ENCODE measurements at places on chromosomes 12 and 14.

DNA sequence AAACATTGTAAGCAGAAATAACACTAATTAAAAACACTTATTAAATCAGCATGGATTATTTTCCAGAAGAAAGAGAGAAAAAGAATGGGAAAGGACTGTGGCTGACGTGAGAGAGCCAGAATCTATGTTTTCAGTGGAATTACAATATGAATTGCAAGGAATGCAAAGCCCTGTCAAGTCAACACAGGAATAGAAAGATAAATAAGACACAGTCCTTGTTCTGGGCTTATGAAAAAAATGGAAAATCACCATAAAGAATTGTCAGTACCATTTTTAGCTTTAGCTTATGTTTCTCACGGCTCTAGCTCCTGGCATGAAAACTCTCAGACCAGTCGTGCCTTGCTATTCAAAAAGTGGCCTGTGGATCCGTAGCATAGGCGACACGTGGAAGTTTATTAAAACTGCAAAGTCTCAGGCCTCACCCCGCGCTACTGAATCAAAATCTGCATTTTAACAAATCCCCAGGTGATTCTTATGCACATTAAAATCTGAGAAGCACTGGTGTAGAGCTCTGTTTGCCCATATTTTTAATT, 549.1 kb downstream of the RPS29 start:
- DNase-seq = no peak

DNA sequence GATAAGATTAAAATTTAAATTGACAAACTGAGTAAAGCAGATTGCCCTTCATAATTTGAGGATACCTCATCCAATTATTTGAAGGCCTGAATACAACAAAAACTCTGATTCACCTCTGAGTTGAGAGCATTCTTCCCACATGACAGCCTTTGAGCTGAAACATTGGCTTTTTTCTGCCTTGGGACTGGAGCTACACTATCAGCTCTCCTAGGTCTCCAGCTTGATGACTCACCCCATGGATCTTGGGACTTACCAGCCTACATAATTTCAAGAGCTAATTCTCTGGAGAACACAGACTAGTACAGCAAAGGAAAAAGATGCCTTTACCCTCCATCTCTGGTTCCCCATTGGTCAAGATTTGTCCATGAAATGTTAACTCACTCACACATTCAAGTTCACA, 555.1 kb downstream of the FOXG1 start:
- peak; percentile 64 for DNase-seq

- peak; percentile 76 for DNase-seq
Measured at GRCh38 chr12:11795913-11796459, 146.5 kb downstream of the ETV6 start.

GRCh38 chr12:109310247-109311125, 1.4 kb upstream of the FOXN4 start:
- no peak for DNase-seq

DNA sequence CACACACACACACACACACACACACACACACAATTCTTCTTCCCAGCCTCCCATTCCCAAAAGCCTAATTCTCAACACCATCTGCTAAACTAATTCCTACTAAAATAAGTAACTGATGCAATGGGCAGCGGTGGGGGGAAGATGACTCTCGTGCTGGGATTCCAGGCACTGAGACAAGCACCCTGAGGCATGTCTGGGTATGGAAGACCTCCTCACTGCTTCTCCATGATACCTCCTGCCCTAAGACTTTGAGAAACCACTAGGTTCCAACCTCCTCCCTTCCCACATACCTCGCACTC, 789 bp upstream of the VWF start:
- DNase-seq = no peak

DNA sequence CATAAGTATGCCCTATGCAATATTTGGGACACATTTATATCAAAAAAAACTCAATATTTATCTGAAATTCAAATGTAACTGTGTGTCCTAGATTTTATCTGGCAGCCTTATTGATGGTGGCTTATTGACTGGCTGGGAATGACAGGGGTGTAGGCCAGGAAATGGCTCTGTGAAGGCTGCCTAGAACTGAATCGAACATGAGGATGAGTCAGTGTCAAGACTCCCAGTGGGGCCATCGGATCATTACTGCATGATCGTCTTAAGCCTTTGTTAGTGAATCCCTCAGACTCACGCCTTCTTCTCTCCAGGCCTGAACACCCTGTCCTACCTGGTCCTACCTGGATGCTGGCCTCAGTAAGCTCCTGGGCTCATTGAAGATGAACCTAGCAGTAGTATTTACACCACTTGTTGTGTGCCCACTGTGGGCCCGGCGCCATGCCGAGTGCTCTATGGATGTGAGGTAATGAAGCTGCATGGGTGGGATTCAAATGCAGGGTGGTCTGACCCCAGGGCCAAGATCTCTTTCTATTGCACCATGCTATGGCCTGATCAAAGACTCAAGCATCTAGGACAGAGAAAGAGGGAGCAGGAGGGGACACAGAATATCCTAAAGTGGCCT, 21.0 kb upstream of the FAIM2 start:
- no peak for DNase-seq

DNA sequence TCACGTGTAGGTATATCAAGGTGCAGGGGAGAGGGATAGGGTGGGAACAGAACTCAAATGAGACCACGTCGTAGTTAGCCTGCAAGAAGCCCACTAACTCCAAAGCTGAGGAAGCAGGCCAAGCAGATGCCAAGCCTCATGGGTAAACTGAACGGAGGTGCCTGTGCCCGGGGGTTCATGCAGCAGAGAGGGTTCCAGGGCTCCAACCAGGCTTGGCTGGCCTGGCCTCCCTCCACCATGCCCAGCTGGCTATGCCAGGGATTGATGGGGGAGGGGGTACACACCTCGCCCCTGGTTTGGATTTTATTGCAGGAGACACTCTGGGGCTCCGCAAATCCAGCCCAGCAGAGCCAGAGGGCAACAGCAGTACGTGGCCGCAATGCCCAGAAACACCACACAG, 27.3 kb downstream of the PXN start:
- no peak for DNase-seq

- no peak for DNase-seq
Measured at GRCh38 chr12:93892423-93893268, 215.5 kb downstream of the CRADD start.

GRCh38 chr12:31118347-31119191, 44.9 kb downstream of the DDX11 start:
- DNase-seq = peak; percentile 18

DNA sequence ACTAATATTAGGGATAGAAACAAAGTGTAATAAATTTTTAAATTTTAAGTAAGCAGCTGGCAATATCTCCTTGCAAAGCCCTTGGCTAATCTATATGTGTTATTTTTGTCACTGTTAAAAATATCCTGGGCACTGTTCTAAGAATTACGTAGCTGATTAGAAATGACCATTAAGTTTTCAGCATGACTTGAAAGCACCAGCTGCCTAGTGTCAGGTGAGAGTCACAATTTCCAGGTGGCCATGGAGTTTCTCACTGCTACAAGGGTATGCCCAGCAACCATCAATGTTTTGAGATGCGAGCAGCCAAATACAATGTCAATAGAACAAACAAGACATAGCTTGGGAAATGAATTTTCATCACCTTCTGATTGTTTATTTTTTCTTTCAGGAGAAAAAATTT, 23.3 kb upstream of the GYS2 start:
- DNase-seq = no peak

DNA sequence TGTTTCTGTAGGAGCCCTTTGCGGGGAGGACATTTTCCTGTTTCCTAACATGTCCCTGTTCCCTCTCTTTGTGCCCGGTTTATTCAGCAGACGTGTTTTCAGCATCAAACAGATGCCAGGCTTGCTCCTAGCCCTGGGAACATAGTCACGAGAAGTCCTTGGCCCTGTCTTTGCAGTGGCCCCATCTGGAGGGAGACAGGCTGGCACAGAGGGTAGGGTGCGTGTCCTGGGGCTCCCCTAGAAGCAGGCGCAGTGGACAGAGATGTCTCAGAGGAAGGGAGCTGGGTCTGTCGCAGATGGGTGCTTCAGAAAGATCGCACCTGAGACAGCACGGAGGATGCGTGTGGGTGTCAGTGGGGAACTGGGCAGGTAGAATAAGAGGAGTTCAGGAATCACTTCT, 75.0 kb upstream of the DYNC1H1 start:
- DNase-seq = no peak

GRCh38 chr12:63964301-63964700, 119.8 kb downstream of the SRGAP1 start:
- no peak for DNase-seq

DNA sequence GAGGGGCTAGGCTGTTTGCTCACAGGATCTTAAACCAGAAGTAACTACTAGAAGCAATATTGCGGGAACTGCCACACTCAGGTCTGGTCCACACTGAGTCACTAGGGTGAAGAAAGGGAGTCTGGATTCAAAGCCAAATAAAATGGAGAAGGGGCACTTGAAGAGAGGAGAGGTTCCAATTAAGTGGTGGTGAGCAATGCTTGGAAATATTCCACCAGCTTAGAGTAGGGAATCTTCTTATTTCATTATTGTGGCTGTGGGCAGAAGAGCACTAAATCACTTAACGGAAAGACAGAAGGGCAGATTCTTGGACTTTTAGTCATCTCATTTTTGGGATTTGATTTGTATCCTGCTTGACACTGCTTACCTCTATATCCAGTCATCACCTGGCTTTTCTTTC, 48.6 kb upstream of the PPP1R12A start:
- peak; percentile 99 for DNase-seq

- DNase-seq = peak; percentile 46
Measured at GRCh38 chr12:78441737-78442453, 422.7 kb upstream of the SYT1 start.

DNA sequence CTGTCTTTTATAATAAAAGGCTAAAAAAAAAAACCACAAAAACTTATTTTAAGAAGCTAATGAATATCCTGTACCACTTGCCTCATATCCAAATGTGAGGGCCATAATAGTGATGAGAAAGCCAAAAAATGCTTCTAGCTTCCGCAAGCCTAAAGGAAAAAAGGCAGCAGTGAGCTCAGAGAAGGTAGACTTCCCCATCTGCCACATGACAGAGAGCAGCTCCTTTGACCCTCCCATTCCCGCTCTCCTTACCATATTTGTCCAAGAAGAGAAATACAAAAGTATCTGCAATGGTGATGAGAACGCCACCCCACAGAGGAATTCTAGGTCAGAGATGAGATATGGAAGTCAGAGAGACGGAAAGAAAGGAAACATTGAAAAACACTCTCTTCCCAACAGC, 27.1 kb downstream of the SLC11A2 start:
- peak; percentile 5 for DNase-seq

DNA sequence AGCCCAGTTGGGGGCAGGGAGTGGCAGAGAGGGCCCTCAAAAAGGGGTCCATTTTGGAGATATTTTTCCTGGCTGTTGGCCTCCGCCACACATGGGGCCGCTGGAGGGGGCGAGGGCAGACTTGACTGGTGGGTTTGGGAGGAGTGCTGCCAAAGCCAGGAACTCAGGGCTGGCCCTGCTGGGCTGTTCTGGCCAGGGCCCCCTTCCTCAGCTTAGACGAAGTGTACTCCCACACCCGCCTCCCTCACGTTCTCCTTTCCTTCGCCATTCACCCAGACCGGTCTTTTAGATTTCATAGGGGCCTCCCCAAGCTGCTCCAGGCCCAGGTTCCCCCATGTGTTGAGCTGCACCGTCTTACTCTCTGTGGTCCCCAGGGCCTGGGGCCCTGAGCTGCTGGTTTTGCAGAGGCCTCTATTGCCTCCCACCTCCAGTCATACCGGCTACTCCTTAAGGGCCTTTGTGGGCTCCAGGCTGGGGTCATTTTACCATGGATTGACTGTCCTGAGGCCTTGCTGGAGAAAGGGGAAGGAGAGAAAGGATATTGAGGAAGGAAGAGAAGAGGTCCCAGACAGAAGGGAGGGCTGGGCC, 1.3 kb downstream of the KRT7 start:
- DNase-seq = no peak

DNA sequence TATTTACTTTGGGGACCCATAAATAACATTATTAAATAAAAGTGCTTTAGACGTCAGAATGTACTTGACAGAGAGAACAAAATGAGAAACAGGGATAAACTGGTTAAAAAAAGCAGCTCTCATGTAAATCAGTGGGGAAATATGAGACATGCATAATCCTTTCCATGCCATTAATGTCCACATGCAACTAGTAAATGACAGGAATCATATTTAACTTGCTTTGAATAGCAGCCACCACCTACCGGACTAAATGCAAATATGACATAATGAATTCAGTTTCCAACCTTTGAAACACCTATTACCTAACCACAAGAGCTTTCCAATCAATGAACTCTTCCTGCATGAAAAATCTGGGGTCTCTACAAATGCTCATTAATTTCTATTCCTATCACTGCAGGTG, 19.6 kb downstream of the FGD6 start:
- DNase-seq = no peak

GRCh38 chr14:94125659-94126418, 3.6 kb downstream of the IFI27L2 start:
- no peak for DNase-seq

DNA sequence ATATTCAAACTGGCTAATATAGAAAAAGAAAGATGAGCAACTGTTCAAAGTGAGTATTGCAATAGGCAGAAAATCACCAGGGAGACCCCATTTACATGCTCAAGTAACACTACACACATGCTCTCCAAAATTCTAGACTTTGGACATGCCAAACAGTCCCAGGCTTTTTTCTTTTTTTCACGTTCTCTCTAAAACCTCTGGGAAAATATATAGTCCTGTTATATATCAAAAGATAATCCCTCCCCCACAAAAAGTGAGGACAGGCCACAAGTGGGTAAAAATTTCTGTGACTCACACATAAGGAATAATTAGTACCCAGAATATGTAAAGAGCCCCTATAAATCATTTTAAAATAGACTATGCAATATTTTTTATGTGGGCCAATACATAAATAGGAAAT, 55.2 kb downstream of the EFCAB11 start:
- DNase-seq = peak; percentile 92

- no peak for DNase-seq
Measured at GRCh38 chr12:118922405-118922804, 58.9 kb upstream of the SRRM4 start.

- no peak for DNase-seq
Measured at GRCh38 chr14:28307506-28307905, 459.1 kb upstream of the FOXG1 start.

DNA sequence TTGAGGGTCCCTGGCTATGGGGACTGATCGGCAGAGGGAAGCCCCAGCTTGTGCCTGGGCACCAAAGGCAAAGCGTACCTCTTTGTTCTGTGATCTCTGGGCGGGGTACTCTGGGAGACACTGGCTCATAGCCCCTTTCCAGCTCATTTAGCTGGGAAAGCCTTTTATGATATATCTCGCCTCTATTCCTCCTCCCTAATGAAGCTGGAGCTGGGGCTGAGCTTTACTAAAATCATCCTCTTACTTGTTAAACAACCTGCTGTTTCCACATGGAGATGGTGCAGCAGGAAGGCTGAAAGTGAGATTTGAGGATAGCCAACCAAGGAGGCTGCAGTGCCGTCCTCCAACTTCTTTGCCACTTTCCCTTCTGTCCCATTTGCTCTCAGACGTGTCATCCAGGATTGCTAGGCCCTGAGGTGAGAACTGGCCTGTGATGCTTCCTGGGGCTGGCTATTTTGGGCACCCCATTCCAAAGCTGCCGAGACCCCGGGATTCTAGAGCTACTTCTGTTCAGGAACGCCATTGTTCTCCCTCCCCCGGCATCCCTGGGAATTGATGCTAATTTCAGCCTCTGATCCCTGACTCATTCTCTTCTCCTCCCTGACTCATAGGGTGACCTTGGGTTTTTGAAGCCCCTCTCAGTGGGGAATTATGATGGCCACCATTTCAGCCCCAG, 16.0 kb downstream of the PDE1B start:
- no peak for DNase-seq

- no peak for DNase-seq
Measured at GRCh38 chr12:127178052-127178451, 1088.9 kb upstream of the TMEM132C start.
